ENCODE measurements at places on chromosomes 12 and 14.

- no peak for DNase-seq
Measured at GRCh38 chr14:33357225-33358010, 418.7 kb downstream of the NPAS3 start.

GRCh38 chr12:6478416-6478815 is 7.9 kb upstream of the VAMP1 start:
- no peak for DNase-seq

DNA sequence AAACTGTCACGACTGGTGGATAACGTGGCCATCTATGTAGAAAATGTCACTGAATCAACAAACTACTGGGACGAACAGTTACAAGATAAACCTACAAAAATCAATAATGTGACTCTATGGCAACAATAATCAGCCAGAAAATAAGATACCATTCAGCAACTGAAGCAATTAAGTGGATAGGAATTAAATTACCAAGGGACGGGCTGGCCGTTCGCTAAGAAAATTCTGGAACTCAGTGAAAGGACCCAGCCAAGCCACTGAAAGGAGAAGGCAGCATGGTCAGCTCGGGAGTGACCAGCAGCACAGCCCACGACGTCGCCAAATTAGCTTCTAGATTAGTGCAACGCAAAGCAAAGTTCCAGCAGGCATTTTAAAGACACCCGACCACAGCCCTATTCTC is 33.6 kb upstream of the TMEM179 start:
- no peak for DNase-seq

- DNase-seq: no peak
Measured at GRCh38 chr14:26935733-26936132, 337.9 kb upstream of the NOVA1 start.

DNA sequence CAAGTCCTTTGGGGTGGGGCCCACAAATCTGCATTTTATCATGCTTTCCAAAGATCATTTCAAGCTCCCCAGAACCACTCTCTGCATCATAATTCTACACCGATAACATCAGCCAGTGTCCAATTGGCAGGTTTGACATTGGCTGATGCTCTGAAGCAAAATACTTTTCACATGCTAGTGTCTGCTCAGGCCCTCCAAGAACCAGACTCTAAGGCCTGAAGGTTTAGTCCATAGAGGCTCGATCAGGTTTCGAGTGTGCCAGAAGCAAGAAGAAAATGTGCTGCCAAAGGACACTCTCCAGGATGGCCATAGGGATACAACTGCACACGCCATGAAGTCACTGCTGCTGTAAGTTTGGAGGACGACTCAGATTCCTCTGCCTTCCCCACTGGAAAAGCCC is 280.3 kb downstream of the KSR2 start:
- no peak for DNase-seq

DNA sequence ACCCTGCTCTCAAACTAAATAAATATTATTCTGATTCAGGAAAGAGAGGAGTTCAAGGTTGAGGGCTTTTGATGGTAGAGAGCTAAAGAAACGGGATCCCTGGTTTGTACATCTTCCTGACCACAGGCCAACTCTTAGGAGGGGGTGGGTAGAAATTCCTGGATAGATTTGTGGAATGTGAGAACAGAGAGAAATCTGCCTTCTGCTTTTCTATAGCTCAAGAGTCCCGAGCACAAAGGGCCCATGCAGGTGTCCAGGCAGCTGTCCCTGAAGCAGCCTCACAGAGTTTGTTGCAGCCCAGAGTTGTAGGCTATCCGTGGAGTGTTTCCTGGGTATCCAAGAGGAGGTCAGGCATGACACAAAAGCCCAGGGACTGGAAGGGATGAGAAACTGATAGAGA is 198.6 kb downstream of the BCAT1 start:
- no peak for DNase-seq

- DNase-seq: no peak
Measured at GRCh38 chr12:25384893-25385248, 134.1 kb upstream of the KRAS start.

GRCh38 chr12:79933532-79934264 is 1.2 kb downstream of the PPP1R12A start:
- DNase-seq: no peak

DNA sequence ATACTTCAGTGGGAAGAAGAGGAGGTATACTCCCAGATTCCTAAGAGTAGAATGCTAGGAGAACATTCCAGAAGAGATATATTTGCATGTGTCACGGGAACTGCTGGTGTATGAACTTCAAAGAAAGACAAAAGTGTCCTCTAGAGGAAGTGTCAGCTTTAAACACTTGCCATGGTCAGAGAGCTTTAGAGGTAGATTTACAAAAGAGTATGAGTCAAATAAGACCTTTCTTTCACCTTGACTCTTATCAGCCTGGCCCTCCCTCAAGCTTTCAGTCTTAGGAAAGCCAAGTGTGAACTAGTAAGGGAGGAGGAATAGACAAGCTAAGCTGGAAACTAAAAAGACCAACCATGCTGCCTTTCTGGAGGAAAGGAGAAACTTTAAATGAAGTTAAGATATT is 34.7 kb downstream of the COX8C start:
- no peak for DNase-seq

DNA sequence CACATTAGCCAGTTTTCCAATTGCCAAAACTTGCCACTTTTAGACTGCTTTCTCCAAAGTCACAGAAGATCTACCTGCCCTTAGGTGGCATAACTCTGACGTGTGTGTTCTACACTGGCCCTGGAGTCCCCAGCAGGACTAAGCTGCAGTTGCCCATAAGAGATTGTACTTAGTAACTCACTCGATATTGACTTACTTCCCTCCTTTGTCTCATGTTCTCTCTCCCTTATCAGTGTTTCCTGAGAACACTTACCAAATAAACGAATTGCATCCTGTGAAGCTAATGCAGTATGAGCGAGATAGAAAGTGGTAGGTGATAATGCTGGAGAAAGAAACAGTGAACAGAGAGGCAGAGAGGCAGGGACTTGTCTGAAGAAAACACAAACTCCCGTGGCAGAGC is 117.2 kb downstream of the NUAK1 start:
- no peak for DNase-seq

GRCh38 chr14:64217308-64217707 is 76.9 kb downstream of the ESR2 start:
- no peak for DNase-seq
